Muscle of back (tissue), 13 donors: ENCODE measurements at places on chromosomes 1 and 21.

DNA sequence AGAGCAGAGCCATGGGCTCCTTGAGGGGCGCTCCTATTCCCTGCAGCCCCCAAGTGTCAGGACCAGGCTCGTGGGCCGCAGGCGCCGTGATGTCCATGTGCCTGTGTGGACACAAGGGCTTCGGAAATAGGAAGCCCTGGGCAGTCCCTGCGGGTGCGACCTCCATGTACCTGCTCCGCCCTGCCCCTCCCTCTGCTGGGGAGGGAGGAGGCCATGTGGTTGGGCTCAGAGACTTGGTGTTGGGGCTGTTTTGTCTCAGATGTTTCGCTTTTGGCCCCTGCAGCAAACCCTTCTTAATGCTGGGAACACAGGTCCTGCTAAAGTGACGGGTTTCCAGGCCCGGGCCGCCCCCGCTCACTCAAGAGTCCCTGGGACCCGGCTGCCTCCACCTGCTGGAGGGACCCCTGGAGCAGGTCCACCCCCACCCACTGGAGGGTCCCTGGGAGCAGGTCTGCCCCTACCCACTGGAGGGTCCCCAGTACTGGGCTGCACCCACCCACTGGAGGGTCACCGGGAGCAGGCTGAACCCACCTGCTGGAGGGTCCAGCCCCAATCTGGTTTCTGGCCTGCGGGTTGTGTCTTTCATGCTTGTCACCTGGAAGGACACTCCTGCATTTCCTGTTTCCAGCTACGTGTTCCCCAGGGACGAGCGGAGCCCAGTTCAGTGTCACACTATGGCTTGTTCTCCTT lies 156.5 kb downstream of the PEX14 start:
- DNase-seq: no peak

- DNase-seq: no peak
Measured at GRCh38 chr1:1348420-1349255, 580 bp downstream of the DVL1 start.

- no peak for DNase-seq
Measured at GRCh38 chr1:51693419-51694155, 76.7 kb downstream of the OSBPL9 start.

GRCh38 chr1:182588500-182589396 lies at the start of gene RNASEL:
Gene RNASEL, minus strand, starts transcription at chr1:182589256. Its CDS starts 2,450 bp downstream, at chr1:182586806.
- peak; percentile 78 for DNase-seq

DNA sequence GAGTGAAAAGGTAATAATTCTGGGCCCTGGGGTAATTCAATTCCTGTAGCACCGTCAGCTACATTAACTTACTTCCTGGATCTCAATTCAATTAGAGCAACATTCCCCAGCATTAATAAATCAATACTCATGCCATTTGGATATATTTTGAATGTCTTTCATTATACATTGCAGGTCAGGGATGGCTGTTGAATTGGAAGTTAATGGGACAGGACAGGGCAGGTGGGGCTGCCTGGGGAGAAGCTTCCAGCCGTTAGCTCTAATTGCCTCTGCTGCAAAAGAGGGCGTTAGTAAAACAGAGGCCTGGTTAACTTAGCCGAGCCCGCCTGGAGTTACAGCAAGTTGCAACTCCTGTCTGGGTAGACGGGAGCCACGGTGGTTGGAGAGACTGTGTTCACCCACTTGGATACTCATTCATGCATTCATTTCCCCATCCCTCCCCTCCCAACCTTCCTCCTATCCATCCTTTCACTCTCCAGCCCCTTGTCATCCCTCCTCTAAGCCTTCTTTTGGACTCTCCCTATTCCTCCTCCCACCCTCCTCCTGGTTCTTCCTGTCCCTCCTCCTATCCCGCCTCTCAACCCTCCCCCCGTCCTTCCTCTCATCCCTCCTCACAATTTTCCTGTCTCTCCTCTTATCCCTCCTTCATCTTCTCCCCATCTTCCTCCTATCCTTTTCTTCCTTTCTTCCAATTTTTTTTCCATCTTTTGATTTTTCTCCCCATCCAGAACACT lies 137.6 kb upstream of the RUNX3 start:
- DNase-seq: no peak

DNA sequence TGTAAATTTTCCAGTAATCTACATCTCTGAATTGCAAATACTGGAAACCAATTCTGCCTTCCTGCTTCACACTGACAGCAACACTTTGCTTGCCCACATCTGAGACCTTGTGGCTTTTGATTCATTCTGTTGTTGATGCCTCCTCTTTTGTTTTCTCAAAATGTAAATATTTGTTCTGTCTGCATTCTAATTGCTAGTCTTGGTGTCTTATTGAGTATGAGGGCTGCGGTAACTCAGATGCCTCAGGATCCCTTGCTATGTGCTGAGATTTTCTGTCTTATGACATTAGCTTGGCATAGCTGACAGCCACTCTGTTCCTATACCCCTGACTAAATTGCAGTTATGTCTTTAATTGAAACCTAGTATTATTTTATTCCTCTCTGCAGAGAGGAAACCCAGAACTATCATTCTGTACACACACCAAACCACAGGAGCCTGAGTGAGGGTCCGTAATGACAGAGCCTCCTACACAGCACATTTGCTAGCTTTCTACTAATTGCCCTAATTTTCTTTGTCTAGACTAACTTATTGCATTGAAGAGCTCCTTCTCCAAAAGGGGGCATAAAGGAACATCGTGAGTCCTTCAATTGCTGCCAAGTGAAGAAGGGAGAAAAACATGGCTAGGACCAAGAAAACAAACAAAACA lies 72.1 kb downstream of the GREM2 start:
- DNase-seq: no peak

- no peak for DNase-seq
Measured at GRCh38 chr1:90945287-90945686, 76.5 kb downstream of the ZNF644 start.

DNA sequence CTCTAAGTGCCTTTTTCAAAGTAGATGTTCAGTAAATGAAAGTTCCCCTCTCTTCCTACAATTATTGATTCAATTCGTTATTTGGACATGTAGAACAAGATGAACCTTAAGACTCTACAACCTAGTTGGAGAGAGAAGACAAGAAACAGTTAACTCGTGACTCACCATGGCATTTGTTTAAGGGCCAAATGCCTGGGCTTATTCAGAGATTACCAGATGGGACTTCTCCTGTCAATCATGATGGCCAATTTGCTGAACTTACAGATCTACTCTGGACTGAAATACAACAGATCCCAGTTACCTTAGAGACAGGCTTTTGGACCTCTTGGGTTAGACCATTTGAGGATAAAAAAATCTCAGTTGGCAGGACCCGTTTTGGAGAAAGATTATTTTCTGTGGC lies 93.5 kb downstream of the C1orf94 start:
- DNase-seq: no peak

DNA sequence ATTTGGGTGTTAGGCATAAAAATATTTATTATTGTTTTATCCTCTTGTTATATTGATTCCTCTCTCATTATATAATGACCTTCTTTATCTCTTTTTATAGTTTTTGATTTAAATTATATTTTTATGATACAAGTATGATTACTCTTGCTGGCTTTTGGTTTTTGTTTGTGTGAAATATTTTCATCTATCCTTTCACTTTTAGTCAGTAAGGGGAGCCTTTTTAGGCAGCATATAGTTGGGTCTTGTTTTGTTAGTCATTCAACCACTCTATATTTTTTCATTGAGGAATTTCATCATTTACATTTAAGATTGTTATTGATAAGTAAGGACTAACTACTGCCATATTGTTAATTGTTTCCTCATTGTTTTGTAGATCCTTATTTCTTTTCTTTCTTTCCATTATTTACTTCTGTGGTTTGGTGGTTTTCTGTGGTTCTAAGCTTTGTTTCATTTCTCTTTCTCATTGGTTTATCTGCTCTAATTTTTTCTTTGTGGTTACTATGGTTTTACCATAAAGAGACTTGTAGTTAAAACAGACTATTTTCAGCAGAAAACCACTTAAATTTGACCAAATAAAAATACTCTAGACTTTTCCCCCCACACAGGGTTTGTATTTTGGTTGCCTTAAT lies 593.1 kb downstream of the NUF2 start:
- no peak for DNase-seq

DNA sequence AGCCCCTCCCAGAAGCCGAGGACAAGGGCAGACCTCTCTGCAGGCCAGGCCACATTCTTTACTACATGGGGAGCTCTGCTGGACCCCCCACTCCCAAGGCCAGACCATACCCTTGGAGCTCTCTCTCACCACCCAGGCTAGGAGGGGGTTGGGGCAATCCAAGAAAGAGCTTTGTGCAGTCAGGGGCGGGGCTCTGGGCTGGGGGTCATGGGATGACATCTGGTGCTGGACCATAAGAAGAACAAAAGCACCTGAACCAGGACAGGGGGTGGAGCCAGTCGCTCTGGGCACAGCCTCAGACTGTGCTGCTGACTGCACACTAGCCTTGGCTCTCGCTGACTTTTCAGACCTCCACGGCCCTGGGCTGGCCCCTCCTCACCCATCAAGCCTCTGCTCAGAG lies 23.1 kb upstream of the AJAP1 start:
- no peak for DNase-seq

GRCh38 chr1:2248127-2248826 lies 20.2 kb downstream of the SKI start:
- no peak for DNase-seq

- peak; percentile 36 for DNase-seq
Measured at GRCh38 chr21:33286600-33287456, 20.7 kb downstream of the IL10RB start.

DNA sequence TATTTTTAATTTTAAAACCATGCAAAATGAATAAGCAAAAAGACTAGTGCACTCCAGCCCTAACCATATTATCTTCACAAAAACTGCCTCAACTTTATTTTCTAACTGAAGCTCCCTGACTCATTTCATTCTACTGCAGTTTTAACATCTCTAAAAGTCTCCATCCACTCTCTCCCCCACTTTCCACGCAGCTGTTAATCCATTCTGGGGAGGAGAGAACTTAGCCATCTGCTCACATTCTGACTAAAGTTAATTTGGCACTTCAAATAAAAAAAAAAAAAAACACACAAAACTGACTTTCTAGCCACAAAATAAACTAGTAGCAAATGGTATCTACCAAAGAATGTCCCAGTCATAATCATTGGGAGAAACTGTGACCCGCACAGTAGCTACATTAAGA lies 5.4 kb upstream of the MYBPHL start:
- DNase-seq: no peak

DNA sequence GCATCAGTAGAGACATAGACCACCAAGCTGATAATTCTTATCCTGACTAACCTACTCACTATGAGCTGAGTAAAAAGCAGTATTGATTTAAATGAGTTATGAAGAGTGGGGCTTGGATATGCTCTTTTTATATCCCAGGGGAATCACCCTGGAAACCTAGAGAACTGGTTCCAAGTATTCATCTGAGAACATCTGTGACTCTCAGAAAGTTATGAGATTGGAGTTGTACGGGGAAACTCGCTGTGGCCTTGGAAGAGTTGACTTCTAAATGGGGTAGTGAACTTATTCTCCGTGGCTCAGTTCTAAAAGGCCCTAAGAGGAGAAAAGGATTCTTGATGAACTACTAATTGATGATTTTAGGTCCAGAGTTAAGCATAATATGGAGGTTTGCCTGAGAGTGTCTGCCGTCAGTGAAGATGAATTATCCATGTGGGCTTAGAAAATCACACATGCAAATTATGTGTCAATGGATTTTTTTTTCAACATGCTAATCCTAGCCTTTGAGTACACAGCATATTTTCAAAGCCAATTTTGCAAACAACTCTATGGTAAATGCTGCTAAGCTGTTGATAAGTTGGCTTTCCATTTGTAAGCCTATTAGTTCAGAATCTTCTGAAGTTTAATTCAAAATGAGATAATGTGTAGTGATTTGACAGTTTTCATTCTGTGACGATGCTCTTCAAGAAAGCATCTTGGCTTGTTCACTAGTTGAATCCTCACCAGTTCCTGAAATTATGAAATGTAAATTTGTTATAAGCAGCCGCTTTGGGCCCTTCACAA lies 122.7 kb downstream of the FGGY start:
- DNase-seq: no peak

- peak; percentile 59 for DNase-seq
Measured at GRCh38 chr21:39114871-39115575, 68.2 kb downstream of the PSMG1 start.

- no peak for DNase-seq
Measured at GRCh38 chr1:96145492-96145891, 576.1 kb upstream of the PTBP2 start.

DNA sequence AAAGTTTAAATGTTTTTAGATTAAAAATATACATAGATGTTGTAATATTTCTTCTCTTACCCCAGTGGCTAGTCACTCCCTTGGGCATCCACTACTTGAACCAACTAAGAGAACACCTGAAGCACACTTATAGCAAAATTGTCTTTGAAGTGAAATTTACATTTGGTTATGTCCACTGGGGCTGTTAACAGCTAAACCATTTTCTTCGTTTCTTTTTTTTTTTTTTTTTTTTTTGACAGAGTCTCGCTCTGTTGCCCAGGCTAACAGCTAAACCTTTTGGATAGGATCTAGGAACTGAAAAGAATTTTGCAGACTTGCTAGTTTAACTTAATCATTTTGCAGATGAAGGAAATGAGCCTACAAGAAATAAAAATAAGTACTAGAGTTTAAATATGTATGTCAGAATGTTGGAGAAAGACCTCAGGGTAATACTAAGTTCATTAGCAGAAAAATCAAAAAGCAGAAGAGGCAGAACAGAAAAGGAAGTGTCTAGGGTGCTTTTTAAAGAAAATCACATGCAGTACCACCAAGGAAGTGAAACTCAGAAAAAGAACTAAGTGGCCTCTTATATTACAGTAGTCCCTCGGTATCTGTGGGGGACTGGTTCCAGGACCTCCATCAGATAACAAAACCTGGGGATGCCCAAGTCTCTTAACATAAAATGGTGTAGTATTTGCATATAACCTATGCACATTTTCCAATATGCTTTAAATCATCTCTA lies 11.8 kb downstream of the DRAM2 start:
- DNase-seq: peak; percentile 17

- DNase-seq: no peak
Measured at GRCh38 chr21:32463889-32464300, 51.4 kb downstream of the EVA1C start.

DNA sequence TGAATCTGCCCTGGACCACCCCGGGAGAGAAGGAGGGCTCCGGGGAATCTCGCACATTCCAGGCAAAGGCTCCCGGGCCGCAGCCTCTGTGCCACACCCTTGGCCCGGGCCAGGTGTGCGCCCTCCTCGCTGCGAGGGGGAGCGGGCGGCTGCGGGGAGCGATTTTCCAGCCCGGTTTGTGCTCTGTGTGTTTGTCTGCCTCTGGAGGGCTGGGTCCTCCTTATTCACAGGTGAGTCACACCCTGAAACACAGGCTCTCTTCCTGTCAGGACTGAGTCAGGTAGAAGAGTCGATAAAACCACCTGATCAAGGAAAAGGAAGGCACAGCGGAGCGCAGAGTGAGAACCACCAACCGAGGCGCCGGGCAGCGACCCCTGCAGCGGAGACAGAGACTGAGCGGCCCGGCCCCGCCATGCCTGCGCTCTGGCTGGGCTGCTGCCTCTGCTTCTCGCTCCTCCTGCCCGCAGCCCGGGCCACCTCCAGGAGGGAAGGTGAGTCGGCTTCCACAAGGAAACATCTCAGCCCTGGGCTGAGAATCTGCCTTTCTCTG lies at the start of gene LAMC2:
TSS of gene LAMC2 (plus strand) at position 324 of the 550 bp plus-strand sequence. CDS start at position 413, 89 bp downstream.
- DNase-seq: no peak

- no peak for DNase-seq
Measured at GRCh38 chr1:200907611-200908097, 13.0 kb downstream of the INAVA start.

- no peak for DNase-seq
Measured at GRCh38 chr1:205065666-205066065, 18.6 kb downstream of the TMEM81 start.

- DNase-seq: no peak
Measured at GRCh38 chr21:14562959-14563358, 16.8 kb upstream of the SAMSN1 start.

GRCh38 chr21:21213297-21213696 lies 215.1 kb downstream of the NCAM2 start:
- no peak for DNase-seq
